Hematopoietic multipotent progenitor cell treated with erythropoietin and hydrocortisone succinate and interleukin-3 and kit ligand, for 6 days (in vitro differentiated cells): ENCODE measurements at places on chromosomes 11 and 22.

DNA sequence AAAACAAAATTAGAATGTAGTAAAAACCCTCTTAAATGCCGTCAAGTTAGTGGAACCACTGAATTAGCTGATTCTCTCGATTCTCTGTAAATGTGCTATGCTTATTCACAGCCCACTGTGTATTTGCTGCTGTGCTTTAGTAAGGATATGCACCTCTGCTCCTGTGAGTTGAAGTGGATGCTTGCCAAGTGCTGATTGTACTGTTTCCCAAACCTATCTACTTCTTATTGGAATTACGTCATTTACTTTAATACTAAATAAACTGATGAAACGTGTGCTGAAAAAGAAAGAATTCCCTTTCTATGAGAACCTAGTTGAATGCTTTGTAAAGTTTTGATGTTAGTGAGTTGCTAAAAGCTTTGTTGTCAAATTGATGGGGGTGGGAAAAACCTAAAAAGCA lies 158.4 kb downstream of the LRRC4C start:
- DNase-seq = no peak

GRCh38 chr11:59336931-59337330 lies 21.8 kb upstream of the OR5AN1 start:
- no peak for DNase-seq

GRCh38 chr11:81963018-81963417 lies 770.6 kb downstream of the FAM181B start:
- DNase-seq = peak; percentile 50

DNA sequence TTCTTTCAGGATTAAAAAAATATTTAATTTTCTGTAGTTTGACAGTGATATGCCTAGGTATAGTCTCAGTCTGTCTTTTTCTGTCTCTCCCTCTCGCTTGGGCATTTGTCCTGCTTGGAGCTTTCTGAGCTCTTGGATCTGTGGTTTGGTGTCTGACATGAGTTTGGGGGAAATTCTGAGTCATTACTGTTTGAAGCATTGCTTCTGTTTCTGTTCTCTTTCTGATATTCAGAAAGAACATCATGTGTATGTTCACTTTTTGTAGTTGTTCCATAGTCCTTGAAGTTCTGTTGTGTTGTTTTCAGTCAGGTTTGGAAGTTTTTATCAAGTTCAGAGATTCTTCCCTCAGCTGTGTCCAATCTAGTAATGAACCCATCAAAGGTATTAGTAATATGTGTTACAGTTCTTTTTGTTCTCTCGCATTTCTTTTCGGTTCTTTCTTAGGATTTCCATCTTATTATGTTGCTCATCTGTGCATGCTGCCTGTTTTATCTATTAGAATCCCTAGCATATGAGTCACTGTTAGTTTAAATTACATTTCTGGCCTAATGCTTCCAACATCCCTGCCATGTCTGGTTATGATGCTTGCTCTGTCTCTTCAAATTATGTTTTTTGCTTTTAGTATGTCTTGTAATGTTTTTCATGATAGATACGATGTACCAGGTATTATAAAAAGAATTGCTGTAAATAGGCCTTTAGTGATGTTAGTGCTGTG lies 48.4 kb downstream of the DDX10 start:
- peak; percentile 19 for DNase-seq

GRCh38 chr11:13317293-13318080 lies 39.9 kb downstream of the BMAL1 start:
- DNase-seq = no peak

DNA sequence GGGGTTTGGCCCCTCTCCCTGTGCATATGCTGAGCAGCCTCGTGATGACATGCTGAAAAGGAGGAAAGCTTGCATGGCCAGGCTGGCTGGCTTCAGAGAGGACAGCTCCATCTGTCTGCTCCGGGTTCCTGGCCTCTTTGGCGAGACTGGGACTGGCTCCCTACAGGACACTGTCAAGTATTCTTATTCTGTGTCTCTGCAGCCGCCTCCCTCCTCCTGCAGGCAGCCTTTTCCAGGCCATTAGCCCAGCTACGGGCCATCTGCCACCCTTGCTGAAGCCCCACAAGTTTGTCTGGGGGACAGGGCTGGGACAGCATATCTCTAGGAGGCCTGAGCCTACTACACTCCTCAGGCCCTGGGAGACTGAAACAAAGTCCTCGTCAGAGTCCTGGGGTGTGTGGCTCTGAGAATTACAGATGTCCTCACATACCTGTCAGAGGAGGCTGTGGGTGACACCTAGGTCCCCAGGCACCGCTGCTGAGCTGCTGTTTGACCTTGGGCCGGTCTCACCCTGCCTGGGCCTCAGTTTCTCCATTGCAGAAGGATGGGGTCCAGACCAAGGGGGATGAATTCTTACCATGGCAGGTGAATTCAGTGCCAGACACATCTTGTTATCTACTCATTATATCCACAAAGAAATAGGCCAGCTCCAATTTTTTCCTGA lies 11.0 kb downstream of the MRGPRG start:
- no peak for DNase-seq

DNA sequence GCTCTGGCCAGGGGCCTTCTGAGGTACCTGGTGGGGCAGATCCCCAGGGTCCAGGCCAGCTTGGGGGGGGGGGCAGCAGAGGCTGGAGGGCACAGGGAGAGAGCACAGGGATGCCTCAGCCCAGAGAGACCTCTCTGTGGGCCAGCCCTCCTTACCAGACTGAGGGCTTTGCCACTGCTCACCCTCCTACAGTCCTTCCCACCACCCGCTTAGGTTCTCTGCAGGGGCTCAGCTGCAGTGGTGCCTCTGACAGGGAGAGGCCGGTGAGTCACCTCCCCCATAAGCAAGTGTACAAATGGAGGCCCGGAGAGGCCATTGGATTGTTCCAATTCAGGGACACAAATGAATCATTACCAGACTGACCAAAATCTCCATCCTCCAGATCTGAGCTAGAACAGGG lies 68.1 kb upstream of the LMO1 start:
- no peak for DNase-seq

DNA sequence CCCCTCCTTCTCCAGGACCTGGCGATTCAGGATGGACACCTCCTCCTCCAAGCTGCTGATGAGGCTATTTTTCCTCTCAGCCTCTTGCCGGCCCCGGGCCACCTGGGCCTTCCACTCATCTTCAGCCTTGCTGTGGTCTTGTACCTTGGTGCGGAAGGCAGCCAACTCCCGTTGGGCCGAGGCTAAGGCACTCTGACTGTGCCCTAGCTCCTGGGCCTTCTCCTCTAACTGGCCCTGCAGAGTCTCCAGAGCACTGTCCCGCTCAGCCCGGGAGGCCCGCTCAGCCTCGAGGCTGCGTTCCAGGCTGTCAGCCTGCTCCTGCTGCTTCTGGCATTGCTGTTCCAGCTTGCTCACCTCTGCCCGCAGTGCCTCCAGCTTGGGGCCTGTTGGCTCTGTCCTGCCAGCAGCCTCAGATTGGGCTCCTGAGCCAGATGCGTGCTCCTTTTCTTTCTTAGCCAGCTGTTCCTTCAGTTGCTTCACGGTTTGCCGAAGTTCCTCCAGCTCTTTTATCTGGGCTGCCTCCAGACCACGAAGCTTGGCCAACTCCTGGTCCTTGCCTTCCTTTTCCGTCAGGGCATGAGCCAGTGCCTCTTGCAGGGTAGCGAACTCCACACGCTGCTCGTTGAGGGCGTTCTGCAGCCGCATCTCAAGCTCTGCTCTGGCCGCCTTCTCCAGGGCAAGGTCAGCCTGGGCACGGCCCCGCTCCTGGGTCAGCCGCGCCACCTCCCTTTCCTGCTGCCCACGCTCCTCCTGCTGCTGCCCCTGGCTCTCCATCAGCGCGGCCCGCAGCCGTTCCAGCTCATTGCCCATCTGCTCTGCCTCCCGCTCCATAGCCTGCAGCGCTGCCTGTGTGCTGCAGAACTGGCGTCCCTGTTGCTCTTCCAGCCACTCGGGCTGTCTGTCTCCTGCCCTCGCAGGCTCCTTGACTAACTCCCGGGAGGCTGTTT lies 15.3 kb downstream of the IL18BP start:
- DNase-seq = no peak

DNA sequence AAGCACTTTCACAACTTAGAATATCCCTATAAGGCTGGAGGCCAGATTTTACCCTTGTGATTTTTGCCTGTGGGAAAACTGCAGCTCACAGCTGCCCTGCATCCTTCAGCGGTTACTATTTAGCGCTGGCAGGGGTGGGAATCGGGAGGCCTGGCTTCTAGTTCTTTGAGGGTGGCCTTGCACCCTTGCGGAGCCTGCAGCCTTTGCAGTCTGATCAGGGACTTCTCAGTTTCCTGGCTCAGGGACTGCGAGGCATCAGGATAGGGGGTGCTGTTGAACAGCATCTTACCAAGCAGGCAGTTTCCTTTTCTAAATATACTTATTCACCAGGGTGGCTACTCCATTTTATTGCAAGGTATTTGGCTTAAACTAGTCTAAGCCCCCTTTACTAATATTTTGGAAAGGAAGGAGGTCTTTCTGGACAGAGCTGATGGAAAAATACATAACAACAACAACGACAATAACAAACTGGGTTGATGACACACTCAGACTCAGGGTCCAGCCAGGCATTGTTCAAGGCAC lies 2.9 kb upstream of the APOA1 start:
- DNase-seq = peak; percentile 33

- no peak for DNase-seq
Measured at GRCh38 chr11:96875712-96876111, 485.9 kb downstream of the JRKL start.

- DNase-seq = no peak
Measured at GRCh38 chr11:75011357-75011756, 22.6 kb downstream of the NEU3 start.

DNA sequence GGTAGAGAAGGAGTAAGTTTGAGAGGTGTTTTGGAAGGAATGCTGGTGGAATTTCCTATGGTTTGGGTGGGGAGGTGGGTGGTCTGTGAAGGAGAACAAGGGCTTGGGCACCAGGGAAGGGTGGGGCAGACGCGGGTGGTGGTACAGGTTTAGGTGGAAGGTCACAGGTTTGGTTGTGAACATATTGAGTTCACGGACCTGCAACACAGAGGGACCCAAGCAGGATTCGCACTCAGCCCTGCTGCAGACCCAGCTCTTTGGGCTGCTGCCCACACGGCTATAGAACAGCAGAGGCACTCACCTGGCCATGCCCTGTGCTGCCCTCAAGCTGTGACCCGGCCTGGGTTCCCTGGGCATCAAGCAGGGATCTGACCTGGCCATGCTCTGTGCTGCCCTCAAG lies 33.5 kb upstream of the EMID1 start:
- no peak for DNase-seq

GRCh38 chr22:28031383-28031922 lies 112.4 kb upstream of the PITPNB start:
- no peak for DNase-seq

GRCh38 chr11:100562128-100562527 lies 125.0 kb upstream of the ARHGAP42 start:
- DNase-seq = no peak

- no peak for DNase-seq
Measured at GRCh38 chr11:33775832-33776470, 1.6 kb upstream of the FBXO3 start.

DNA sequence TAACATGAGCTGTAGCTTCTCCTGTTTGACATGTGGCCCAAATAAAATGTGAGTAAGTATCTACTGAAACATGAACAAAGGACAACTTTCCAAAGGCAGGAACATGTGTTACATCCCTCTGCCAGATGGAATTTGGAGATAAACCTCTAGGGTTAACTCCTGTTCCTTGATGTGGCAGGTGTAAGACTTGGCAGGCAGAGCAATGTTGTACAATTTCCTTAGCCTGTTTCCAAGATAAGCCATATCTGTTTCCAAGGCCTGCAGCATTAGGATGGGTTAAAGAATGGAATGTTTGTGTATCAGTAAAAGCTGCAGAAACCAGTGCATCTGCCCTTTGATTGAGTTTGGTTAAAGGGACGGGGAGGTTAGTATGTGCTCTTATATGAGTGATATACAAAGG lies 8.8 kb upstream of the DNAJB13 start:
- no peak for DNase-seq

DNA sequence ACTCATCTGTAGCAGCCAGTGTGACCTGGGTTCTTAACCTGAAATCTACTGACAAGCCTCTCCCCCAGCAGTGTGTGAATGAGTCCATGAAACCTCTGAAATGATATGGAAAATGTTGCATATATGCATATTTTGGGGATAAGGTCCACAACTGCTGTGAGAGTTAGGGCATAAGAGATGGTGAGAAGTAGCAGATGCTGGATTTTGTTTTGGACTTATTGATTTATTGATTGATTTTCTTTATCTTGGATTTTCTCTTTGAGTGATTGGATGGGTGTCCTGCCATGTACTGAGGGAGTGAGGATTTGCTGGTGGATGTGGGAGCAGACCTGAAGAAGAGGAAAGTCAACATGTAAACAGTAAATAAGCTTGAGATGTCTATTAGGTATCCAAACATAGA lies 211.4 kb upstream of the SORL1-AS1 start:
- no peak for DNase-seq

GRCh38 chr22:30314915-30315314 lies 11.8 kb downstream of the TBC1D10A start:
- DNase-seq = peak; percentile 21

GRCh38 chr11:13972043-13972910 lies 9.8 kb downstream of the SPON1 start:
- DNase-seq = no peak

DNA sequence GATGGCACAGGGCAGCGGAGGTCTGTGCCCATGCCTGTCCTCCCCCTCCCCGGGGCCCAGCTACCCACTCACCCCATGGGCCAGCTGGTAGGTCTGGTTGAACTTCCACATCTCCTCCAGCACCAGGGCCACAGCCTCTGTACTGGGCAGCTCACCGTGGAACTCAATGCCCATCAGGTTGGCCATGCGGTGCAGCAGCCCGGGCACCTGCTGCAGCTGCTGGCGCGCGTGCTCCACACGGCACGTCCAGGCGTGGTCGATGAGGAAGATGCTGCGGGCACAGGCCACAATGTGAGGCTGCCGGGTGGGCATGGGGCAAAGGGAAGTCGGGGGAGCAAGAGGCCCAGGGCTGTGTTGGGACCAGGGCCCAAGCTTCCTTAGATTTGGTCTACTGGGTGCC lies 6.3 kb downstream of the TTLL12 start:
- no peak for DNase-seq

GRCh38 chr11:11125618-11126017 lies 227.4 kb downstream of the CSNK2A3 start:
- no peak for DNase-seq

DNA sequence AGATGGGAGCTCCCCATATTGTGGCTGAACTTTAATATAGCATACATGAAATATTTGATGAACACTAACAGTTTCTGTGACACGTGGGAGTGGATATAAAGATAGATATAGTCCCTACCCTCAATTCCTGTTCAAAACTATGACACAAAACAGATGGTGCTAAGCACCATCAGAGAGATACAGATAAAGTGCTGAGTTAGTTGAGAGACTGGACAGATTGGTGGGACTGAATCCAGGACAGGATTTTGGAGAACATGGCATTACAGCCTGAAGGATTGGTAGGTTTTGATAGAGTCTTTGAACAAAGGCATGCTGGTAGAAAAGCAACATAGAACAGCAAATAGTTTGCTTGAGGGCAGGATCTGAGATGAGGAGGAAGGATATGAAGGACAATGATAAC lies 215.1 kb upstream of the SORL1-AS1 start:
- DNase-seq = no peak

- no peak for DNase-seq
Measured at GRCh38 chr22:19853058-19853878, 1.4 kb downstream of the GNB1L start.
